ENCODE measurements at places on chromosomes 2 and 18.

DNA sequence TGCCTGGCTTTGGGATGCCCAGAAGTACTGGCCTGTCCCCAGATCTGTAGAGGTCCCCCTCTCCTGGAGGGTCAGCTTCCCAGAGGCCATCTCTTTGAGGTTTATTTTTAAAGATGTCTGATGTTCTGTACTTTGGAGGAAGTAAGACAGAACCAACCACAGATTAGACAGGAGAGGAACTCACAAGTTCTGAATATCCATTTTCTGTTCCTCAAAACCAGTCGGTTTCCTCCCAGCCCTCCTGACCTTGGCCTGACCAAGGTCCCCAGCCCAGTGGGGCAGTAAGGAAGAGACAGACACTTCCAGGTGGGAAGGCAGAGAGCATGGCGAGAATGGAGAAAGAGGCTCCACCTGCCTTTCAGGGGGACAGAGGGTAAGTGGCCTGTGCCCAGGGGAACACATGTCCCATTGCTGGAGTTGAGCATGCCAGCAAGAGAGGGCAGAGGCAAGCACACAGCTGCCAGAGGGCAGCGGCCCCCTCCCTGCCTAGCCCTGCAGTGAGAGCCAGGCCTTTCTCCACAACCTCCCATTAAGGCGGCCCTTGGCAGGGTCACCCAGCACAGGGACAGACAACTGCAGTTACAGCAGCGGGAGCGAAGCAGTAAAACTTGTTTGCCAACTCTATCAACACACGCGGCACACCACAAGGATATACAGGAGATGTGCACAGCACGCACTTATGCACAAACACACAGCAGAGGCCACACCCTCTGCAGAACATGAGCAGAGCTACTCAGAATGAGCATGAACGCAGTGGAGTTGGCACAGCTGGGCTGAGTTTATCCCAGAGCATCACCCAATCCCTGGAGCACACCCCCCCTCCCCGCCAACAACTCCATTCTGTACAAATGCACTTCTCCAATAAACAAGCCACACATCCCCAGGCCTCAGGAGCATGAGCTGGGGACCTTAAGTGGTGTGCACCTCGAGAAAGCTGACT is 18.5 kb upstream of the SEMA4C start:
- no peak for DNase-seq

DNA sequence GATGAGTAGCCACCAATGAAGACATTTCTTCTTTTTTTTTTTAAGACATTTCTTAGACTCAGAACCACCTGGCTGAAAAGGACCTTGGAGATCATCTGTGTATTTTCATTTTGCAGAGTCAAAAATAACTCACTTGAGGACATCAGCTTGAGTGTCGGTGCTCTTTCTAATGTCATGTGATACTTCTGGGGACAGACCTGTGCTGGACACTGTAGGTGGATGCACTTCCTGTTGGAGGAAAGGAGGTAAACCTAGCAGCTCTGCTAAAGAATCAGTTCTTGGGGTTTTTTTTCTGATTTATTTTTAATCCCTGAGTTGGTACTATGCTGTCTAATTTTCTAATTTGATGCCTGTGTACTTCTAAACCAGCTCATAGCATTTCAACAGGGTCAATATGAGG is 283.9 kb upstream of the CRIM1 start:
- DNase-seq, result no peak

DNA sequence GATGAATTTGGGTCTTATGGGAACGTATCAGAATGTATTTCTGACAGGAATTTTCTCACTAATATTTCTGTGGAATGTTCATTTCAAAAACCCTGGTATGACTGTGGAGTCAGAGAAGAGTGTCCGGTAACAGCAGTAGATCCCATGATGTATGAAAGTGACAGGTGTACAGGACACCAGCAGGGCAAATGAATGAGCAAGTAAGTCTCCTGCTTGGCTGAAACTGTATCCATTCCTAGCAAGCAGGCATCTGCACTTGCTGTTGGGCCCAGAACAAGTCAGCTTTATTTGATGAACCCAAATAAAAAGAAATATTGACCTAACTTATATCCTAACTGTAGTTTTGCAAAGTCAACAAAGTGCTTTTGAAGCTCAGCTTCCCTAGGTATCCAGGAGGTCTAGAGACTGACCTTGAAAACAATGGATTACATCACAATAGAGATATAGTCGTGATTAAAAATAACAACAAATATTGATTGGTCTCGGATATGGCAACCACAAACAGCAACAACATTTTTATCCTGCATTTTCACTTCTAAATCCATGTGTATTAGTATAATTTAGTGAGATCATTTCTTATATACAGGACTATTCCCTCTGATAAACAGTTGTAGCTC is 37.6 kb downstream of the NXPH2 start:
- no peak for DNase-seq

DNA sequence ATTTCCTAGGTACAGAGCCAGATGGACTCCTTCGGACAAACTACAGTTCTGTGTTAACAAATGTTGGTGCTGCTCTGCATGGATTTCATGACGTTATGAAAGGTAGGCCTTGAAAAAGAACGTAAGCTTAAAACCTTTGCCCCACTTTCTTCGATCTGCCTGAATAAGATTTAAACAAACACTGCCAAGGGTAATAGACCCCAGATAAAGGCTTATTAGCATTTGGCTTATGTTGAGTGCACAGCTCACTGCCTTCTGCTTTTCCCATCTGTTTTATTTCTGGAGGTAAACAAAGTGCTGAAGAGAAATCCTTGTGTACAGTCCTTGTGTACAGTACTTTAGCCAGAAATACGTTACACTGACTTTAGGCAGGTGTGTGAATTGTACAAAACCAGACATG is 50.0 kb upstream of the STON1 start:
- no peak for DNase-seq

GRCh38 chr2:9191041-9191481 is 15.6 kb upstream of the ASAP2 start:
- DNase-seq, result no peak

DNA sequence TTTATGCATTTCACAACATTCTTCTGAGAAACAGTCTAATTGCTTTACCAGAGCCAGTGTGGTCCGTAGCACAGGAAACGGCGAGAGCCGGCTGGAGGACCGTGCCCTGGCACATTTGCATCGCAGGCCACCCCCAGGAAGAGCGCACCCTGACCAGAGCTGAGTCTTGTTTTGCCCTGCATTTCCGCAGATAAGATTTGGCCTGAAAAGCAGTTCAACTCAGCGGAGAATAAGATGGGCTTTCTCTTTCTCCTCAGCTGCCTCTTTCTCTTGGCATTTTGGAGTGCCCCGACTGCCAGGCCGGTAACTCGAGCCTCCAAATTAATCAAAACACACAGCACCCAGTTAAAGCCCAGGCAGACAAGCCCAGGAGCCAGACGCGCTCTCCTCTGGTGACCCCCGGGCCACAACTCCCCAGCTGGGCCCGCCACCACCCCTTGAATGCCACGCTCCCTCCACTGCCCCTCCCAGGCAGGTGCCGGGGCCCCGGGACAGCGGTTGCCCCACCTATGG is 464 bp downstream of the COL4A4 start:
- DNase-seq, result no peak

GRCh38 chr18:79798346-79798998 is 734 bp downstream of the KCNG2 start:
- DNase-seq, result no peak

All from activated CD4-positive, alpha-beta T cell treated with anti-CD3 and anti-CD28 coated beads, Interleukin-2, Interleukin-6, amounts not matched to agents 100 ng/mL and 50 ng/mL, durations not matched to agents 16 hours and 8 hours (primary cell).